GM19239 (cell line): ENCODE measurements at places on chromosomes 13 and 19.

DNA sequence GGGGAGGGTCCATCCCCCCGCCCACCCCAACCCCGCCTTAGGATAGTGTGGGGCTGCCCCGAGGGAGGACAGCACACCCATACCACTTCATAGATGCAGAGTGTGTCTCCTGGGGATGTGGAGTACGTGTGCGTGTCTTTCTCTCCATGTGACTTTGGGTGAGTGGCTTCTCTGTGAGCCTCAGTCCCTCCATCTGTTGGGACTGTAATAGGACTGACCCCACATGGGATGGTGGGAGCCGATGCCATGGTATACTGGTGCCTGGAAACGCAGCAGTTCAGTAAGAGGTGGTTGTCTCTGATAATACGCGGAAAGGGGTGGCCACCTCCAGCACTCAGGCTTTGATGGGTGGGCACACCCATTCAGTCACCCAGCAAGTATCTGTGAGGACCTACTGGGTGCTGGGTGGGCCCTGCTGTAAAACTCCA, 816 bp upstream of the PRKD2 start:
- no peak for DNase-seq

GRCh38 chr19:41355802-41356201, 2.1 kb upstream of the TGFB1 start:
- no peak for DNase-seq

DNA sequence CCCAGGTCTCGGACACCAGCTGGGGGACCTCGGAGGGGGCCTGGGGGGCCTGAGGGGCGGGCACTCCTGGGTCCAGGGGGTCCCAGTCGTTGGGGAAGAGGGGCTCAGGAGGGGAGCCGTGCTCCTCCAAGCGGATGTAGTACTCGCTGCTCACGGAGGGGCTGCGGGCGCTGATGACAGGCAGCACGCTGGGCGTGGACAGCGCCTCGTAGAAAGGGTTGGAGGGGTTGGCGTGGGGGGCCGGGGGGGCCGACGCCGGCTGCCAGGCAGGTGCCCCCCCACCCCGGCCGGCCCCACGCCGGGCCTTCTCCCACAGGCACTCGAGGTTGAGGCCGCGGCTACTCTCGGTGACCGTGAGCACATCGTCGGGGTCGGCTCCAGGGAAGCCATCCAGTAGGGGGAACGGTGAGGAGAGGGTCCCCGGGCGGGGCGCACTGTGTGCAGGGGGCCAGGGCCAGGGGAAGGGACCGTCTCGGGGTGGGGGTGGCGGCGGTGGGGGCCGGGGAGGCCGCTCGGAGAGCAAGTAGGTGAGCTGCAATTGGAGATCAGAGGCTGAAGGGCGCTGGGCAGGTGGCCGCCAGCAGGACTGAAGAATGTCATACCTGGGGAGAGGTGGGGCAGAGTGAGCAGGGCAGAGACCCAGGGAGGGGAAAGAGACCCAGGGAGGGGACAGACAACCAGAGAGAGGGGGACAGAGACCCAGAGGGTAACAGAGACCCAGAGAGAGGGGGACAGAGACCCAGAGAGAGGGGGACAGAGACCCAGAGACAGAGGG, 12.1 kb downstream of the LMTK3 start:
- DNase-seq, result no peak

DNA sequence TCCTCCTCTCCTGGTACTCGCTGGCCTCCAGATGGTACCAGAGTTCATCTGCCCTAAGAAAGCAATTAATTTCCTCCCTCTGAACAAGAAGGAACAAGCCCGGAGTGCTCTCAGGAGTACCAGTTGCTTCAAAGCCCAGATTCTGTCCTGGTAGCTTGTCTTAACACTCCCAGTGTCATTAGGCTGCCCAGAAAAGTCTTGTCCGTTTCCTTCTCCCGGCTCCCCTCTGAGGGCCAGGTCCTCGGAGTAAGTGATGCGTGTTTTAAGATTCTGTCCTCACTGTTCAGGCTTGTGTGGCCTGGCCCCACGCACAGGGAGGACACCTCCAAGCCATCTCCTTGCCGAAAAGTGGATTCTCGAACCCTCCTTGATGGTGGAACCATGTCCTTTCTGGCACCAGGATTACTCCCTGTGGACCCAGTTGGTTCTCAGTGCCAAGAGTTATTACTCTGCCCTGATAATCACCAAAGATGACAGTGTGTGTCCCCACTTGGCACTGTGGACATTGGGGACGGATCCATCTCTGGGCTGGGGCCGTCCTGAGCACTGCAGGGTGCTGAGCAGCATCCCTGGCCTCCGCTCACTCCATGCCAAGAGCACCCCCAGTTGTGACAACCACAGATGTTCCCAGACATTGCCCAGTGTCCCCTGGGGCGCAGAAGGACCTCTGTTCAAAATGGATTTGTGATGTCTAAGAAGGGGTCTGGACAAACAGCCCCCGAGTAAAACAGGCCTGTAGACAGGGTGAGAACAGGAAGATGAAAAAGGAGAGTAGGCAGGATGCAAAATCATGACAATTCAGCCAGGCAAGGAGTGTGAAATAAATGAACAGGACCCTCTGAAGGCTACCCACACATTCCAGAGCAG, 52.4 kb downstream of the RFX2 start:
- DNase-seq, result no peak

- no peak for DNase-seq
Measured at GRCh38 chr19:55958356-55958755, 10.7 kb downstream of the NLRP8 start.

- no peak for DNase-seq
Measured at GRCh38 chr19:48755787-48756186, 463 bp downstream of the FGF21 start.

DNA sequence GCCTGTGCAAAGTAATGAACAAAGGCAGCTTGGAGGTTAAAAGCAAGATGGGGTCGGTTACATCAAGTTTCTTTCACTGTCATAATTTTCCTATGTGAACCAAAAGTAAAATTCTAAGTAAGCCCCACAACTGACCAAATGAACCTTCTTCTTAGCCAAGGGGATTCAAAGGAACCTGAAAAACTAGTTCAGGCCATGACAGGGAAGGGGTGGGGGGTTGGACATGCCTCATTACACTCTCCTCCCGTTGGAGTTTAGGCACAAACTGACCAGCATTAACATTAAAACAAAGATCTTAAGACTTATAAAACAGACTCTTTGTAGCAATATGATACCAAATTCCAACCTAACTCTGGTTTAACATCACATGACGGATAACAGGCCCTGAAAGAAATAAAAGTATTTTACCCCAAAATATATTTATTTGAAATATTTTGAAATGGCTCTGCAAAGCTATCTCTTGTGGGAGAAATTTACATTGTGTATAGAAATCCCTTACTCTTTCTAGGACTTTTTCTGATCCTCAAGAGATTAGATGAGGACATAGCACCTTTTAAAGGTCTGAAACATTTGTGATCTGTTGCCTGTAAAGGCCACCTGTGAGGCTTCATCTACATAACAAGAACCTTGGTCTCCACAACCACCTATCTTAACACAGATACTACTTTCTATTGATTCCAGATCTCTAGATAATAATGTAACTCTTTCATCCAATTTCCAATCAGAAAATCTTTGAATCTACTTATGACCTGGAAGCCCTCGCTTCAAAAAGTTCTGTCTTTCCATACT, 1829.0 kb upstream of the MIR17HG start:
- no peak for DNase-seq

- no peak for DNase-seq
Measured at GRCh38 chr13:50722440-50723125, 120.9 kb downstream of the DLEU7 start.

DNA sequence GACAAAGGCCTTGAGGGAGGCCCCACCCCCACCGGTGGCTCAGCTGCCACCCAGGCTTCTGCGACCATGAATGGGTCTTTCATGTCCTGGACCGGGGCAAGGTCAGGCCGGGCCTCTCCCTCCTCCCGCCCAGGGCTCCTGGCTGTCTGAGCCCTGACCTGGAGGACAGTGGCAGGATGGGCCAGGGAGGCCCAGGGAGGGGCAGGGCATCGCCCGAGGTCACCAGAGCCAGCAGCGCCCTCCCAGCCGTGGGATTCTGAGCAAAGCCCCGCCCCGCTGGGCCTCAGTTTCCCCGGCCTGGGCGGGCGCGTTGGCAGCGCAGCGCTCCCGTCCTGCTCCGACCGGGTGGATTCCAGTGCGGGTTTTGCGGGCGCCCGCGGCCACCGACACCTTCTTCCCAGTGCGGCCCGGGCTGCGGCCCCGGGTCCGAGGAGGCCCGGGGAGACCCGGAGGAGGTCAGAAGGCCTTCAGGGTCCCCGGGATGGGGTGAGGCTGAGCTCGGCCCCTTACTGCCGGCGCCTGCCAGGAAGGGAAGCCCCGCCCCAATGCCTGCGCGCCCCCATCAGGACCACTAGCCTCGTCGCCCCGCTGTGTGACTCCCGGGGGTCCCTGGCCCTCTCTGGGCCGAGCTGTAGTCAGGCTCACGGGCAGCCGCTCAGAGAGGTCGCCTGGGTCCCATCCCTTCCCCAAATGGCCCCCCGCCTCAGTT, 24.6 kb upstream of the SEMA6B start:
- DNase-seq, result no peak

GRCh38 chr19:17687857-17688784, at the start of gene UNC13A:
UNC13A (minus strand) TSS chr19:17688354; CDS start chr19:17688199, 155 bp downstream.
- no peak for DNase-seq

- no peak for DNase-seq
Measured at GRCh38 chr19:14769201-14769600, 9.2 kb downstream of the ADGRE2 start.

DNA sequence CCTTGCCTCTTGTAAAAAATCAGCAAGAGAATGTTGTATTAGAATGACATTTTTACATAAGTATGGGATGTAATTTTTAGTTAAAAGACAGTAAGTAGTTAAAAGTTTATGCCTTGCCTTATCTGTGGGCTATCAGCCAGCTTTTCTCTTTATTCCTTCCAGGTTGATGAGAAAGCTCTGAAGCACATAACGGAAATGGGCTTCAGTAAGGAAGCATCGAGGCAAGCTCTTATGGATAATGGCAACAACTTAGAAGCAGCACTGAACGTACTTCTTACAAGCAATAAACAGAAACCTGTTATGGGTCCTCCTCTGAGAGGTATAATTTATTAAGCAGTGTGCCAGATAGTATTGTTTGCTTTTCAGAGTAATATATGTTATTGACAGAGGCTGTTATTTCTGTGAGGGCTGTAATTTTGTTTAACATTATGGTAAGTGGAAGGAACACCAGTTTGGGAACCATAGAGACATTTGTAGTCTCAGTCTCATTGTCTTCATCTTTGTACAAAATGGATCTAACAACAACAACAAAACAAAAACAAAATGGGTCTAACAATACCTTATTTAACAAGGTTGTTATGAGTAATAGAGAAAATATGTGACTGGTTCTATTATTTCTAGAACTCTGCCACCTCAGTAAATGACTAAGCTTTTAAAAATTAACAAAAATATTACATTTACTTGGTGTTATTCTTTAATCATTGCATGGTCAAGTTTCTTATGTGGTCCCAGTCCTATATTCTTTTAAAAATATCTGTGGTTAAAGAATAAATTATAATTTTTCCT, 112.8 kb downstream of the TDRD3 start:
- DNase-seq, result no peak

- no peak for DNase-seq
Measured at GRCh38 chr19:35110974-35111373, 4.6 kb upstream of the FXYD3 start.

DNA sequence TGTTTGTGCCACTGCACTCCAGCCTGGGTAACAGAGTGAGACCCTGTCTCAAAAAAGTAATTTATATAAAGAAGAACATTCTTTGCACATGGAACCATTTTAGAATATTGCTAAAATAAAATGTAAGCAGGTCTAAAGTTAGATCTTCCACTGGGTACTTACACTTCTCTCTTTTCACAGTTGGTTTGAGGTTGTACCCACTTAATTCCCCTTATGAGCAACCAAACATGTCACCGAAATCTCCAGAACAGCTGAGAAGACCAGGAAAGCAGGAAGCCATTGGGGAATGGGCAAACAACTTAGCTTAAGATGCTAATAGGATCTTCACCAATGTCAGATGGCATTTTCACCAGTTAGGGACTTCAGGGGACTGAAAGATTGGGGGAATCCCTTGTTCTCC, 18.8 kb downstream of the NLRP4 start:
- no peak for DNase-seq

GRCh38 chr19:17889609-17890214, 18.0 kb downstream of the SLC5A5 start:
- no peak for DNase-seq

- DNase-seq, result no peak
Measured at GRCh38 chr19:17479325-17479791, 9.0 kb downstream of the SLC27A1 start.

DNA sequence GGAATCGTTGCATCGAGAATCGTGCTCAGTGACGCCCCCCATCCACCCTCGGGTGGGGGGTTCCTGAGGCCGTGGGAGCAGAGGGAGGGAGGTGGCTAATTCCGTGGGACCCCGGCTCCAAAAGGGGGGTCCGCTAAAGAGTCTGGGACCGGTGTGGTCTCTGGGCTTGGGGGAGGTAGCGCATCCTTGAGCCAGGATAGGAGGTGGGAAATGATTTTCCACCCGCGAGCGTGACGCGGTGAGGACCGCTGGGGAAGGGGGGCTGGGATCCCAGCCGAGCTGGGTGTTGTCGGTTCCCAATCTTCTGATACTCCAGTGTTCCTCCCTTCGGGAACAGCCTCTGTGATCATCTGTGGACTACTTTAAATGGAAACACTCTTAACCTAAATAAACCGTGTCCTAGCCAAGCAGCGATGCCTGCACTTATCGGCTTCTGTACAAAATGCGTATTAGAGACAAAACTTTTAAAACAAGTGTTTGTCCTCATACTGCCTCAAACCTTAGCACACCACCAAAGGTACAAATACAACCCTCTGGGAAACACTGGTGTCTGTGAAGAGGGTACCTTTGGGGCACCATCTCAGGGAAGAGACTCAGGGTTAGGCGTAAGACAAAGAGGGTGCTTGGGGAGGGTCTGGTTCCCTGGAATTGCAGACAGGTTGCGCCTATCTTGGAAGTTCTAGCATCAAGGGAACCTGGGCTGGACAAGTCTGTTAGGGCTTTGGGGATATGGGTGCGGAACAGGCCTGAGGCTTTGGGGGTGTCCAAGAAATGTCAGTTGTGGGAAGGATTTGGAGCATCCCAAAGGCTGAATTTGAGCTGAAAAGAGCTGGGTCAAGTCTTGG, 16.0 kb downstream of the KCNC3 start:
- DNase-seq, result no peak
